ENCODE measurements at places on chromosomes 11 and 22. TPM values are rescaled to one million over a fixed set of nuclear protein-coding genes. Genes with fewer than 3 reads are reported as not detected.

- no peak for DNase-seq
These were observed 96.0 kb downstream of the ABTB2 start for GRCh38 chr11:34261820-34262219.

GRCh38 chr11:62026739-62027370 lies 59.4 kb upstream of the FTH1 start:
- no peak for DNase-seq

- DNase-seq, result no peak
These were observed 18.3 kb upstream of the ZBED5 start for GRCh38 chr11:10876158-10876557.

DNA sequence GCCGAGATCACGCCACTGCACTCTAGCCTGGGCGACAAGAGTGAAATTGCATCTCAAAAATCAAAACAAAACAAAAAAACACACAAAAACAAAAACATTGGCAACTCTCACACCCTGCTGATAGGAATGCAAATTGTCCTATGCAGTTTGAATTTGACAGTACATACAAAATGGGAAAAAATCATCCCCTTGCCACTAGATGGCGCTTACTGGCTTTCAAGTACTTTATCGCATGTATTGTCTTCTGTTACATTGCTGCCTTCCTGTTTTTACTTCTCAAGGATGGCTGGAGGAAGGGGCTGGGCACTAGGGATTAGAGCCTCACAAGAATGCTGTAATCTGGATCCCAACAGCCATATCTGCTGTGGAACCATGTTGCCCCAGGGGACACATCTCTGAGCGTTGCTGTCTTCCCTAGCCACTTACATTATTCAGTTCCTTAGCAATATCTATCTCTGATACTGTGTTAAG lies 59.4 kb upstream of the A4GALT start:
- DNase-seq, result no peak

DNA sequence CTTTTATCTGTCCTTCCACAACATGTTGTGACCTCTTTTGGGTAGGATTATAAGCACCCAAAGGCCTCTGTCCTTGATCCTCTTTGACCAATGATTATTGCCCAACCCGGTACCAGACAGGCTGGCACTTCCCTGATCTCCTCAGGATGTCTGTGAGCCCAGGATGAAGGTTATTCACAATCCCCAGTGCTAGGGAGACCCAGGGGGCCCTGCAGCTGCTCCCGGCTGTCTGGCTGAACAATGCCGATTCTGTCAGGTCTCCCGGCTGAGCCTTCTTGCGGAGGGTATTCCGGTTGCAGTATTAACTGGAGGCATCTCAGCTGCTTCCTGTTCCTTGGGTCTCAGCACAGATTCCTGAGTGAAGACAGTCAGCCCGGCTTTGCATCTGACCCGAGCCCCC lies 71.2 kb upstream of the CDON start:
- peak; percentile 11 for DNase-seq

DNA sequence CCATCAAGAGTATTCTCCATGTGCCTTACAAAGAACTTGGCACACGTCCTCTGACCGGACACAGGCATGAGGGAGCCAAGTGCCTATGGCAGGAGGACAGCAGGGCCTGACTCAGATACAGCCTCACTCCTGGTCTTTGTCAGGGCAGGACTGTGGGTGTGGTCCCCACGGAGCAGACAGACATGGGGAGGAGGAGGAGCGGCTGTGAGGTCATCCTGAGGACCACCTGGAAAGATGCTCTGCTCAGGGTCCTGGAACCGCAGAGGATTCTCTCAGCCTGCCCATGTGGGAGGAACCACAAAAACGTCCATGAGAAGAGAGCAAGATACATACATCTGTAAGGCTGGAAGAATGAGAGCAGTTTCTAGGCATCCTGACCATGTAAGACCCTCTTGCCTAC lies 576.3 kb downstream of the BRD1 start:
- peak; percentile 35 for DNase-seq

GRCh38 chr11:32829680-32830412 lies at the start of gene PRRG4:
TSS of gene PRRG4 (plus strand) at chr11:32829927. CDS start at chr11:32830530, 603 bp downstream.
- peak; percentile 87 for DNase-seq

GRCh38 chr11:76577226-76577920 lies 93.2 kb downstream of the LRRC32 start:
- DNase-seq, result peak; percentile 82

- DNase-seq, result no peak
These were observed 10.0 kb upstream of the SCGB1D1 start for GRCh38 chr11:62179995-62180394.

- DNase-seq, result no peak
These were observed 35.1 kb upstream of the SUSD2 start for GRCh38 chr22:24146194-24146616.

DNA sequence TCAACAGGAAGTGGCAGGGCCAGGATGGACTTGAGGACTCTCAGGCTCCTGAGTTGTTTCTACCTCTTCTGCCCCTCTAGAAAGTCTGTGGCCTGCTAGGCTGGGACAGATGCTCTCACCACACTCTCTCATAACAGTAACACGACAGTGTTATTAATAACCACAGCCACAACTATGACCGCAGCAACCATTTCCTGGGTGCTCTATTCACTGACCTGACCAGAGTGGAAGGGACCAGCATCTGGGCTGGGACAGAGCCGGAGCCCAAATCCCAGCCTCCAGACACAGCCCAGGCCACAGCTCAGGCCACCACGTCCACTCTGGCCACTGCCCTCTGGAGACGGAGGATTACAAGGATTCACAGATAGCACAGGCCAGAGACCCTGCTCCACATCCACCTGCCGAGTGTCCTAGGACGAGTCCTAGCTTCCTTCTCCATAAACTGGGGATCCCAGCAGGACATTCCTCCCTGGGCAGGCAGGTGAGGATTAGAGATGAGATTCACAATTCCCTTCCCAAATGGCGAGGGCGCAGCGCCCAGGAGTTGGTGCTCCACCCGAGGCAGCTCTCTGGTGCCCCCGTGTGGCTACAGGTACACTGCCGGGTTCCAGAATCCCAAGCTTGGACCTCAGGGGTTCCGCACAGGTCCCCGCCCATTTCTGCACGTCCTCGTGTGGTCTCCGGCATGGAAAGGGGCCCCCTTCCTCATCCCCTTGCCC lies 7.1 kb downstream of the PNPLA5 start:
- peak; percentile 85 for DNase-seq

- no peak for DNase-seq
These were observed 28.4 kb downstream of the RELT start for GRCh38 chr11:73404506-73405145.

GRCh38 chr11:20056109-20056949 lies 103.9 kb downstream of the DBX1 start:
- peak; percentile 88 for DNase-seq

- no peak for DNase-seq
These were observed 8.2 kb downstream of the VPS37C start for GRCh38 chr11:61152816-61153592.

DNA sequence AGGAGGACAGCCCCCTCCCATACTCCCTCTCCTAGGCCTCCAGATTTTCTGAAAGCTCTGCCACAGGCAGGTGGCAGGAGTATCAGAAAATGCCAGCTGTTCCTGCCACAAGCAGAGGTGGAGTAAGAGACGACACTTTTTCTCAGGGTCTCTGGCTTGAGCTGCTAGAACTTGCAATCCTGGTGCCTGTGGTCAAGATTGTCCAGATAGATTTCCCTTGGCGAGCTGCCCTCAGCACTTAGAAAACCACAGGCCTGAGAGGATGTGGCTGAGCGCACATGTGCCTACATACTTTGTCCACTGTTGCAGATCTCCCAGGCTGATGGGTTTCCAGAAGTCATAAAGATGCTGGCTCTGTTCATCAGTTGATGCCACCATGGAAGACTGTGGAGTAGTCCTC lies 65.7 kb upstream of the NAV2 start:
- DNase-seq, result no peak

DNA sequence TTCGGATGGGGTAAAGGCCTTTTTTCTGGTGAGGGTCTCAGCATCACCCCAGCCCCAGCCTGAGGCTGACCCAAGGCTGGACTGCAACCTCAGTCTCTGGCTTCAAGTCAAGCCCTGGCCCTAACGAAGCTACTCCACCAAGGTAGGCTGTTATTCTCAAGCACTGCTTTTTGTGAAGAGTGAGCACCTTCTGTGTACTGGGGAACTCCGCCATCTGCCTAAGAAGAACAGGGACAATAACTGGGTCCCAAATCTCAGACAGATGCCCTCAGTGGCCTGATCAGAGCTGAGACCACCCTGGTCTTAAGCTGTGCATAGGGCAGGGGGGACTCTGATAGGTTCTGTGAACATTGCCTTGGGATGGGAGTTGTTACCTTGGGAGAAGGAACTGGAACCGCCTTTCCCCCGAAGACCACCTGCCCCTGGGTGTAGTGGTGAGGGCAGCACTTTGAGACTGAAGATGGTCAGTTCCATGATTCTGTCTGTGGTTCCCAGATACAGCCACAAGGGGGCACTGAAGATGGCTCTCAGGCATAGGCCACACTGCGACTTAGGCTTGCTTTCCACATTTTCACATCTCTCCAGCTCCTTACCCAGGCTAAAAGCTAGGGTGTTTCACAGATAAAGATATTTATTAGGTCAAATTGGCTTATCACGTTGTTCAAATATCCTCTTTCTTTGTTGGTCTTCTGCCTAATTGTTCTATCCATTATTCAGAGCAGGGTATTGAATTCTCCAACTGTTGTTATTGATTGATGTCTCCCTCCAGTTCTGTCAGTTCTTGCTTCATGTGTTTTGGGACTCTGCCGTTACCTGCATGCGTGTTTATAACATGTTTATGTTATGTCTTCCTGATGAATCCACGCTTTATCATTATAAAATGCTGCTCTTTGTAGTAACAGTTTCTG lies 11.8 kb upstream of the UVRAG start:
- peak; percentile 86 for DNase-seq

- DNase-seq, result peak; percentile 84
These were observed 482.6 kb downstream of the MIAT start for GRCh38 chr22:27139935-27140511.

- DNase-seq, result no peak
These were observed 3.9 kb downstream of the MUS81 start for GRCh38 chr11:65863889-65864705.

- peak; percentile 64 for DNase-seq
These were observed 8.9 kb downstream of the LTO1 start for GRCh38 chr11:69666261-69666660.

DNA sequence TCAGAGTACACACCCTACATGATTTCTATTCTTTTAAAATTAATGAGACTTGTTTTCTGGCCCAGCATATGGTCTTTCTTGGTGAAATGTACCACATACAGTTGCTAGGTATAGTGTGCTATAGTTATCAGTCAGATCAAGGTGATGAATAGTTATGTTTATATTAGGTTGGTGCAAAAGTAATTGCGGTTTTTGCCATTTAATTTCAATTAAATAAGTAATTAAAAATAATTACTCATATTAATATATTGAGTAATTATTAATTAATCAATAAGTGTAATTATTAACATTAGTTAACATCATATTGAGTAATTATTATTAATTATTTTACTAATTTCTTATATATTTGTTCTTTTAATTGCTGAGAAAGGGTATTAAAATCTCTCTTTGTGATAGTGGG lies 56.1 kb downstream of the MYEOV start:
- DNase-seq, result no peak

DNA sequence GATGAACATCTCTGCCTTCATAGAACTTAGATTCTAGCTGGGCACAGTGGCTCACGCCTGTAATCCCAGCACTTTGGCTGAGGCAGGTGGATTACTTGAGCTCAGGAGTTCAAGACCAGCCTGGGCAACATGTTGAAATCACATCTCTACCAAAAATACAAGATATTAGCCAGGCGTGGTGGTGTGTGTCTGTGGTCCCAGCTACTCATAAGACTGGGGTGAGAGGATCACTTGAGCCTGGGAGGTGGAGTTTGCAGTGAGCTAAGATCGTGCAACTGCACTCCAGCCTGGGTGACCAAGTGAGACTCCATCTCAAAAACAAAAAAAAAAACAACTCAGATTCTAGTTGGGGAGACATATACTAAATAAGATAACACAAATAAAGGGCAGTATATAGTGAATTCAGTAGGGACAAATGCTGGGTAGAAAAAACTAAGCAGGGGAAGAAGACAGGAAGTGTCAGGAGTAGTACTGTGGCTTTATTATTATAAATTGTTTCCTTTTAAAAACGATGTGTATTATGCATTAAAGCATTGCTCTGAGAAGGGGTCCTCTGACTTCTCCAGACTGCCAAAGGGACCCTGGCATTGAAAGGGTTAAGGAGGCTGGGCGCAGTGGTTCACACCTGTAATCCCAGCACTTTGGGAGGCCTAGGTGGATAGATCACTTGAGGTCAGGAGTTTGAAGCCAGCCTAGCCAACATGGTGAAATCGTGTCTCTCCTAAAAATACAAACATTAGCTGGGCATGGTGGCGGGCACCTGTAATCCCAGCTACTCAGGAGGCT lies 46.7 kb downstream of the PACS1 start:
- no peak for DNase-seq

GRCh38 chr11:118282606-118283005 lies 18.5 kb upstream of the MPZL2 start:
- no peak for DNase-seq

- DNase-seq, result no peak
These were observed 73.7 kb upstream of the PLET1 start for GRCh38 chr11:112334381-112334780.

DNA sequence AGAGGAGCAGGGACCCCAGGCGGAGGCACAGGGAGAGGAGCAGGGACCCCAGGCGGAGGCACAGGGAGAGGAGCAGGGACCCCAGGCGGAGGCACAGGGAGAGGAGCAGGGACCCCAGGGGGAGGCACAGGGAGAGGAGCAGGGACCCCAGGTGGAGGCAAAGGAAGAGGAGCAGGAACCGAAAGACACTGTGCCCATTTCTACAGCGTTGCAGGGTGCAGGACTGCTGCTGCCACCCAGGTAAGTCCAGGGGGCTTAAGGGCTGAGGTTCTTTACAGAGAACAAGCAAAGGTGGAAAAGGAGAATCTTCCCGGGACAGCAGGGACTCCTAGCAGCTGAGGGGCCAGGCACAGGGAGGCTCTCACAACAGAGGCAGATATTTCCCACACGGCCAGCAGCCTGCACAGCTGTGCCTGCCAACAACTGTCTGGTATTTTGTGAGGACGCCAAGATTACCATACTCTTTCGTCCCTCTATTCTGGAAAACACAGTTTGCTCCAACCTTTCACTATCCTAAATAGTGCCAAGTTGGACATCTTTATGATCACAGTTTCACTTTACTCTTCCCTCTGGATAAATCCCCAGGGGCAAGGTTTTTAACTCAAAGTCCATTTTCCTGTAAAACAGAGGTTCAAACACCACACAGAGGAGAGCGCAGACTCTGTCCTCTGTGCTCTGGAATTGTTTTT lies 39.4 kb downstream of the SHANK2 start:
- peak; percentile 49 for DNase-seq

- DNase-seq, result no peak
These were observed 24.6 kb downstream of the MMP27 start for GRCh38 chr11:102680945-102681344.

- DNase-seq, result no peak
These were observed 8.2 kb downstream of the OMP start for GRCh38 chr11:77110836-77111235.

- DNase-seq, result no peak
These were observed 44.8 kb upstream of the ISX start for GRCh38 chr22:35021161-35021560.

The KCNJ1 gene
- not detected for total RNA-seq

The CD3D gene
- total RNA-seq, result 1.2 TPM

The LRRC32 gene
- total RNA-seq, result 142 TPM

The TRPM5 gene
- total RNA-seq, result not detected

The CATSPER1 gene
- total RNA-seq, result 0.24 TPM

The PRSS23 gene
- total RNA-seq, result 208 TPM

The HDHD5 gene
- 19.6 TPM for total RNA-seq

The OR4D5 gene
- not detected for total RNA-seq

All from posterior vena cava (tissue), 2 donors.